HCT116 (cell line): ENCODE measurements at places on chromosomes 11 and 22. TPM values are rescaled to one million over a fixed set of nuclear protein-coding genes. Genes with fewer than 3 reads are reported as not detected.

PHOX2A gene
- not detected for total RNA-seq

LMO1 gene
- 0.27 TPM for total RNA-seq

SLC29A2 gene
- 39.7 TPM for total RNA-seq

TH gene
- total RNA-seq: not detected

WBP2NL gene
- not detected for total RNA-seq

NPTXR gene
- total RNA-seq: 12.8 TPM
